ENCODE measurements at places on chromosomes 11 and 22.

GRCh38 chr22:34038801-34039555, 118.7 kb upstream of the LARGE1 start:
- no peak for DNase-seq

DNA sequence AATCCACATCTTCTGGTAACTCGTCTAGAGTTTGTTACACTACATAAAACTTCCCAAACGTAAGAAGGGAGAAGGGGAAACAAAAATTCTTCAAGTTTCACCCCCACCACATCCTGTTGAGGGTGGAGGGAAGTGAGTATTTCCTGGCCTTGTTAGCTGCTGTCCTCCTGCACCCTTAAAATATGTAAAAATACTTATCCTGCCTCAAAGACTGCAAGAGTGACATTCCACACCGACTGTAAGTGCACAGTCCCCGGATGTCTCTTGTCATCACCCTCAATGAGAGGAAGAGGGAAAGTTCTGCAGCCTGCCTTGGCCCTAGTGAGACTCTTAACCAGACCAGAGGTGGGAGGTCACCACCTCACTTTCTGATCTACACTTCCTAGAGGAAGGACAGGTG, 3.3 kb downstream of the TMEM121B start:
- DNase-seq: no peak

- no peak for DNase-seq
These were observed 39.0 kb downstream of the QSER1 start for GRCh38 chr11:32931606-32932005.

DNA sequence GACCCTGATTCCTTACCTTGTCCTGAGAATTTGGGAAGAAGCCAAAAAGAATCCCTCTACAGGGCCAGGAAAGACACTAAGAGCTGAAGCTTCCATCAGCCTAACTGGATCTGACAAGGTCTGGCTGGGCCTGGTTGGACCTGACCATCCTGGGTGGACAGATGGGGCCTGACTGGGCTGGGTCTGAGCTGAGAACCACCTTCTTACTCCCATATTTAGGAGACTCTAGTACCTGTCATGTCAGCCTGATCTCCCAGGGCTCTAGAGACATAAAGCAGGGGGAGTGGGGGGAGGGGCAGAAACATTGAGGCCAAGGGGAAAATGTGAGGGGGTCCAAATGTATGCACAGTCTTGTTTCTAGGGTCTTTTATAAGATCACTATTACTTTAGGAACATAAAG, 129.9 kb downstream of the BUD13 start:
- no peak for DNase-seq

GRCh38 chr22:41106122-41106968, 14.0 kb downstream of the EP300 start:
- DNase-seq: no peak

DNA sequence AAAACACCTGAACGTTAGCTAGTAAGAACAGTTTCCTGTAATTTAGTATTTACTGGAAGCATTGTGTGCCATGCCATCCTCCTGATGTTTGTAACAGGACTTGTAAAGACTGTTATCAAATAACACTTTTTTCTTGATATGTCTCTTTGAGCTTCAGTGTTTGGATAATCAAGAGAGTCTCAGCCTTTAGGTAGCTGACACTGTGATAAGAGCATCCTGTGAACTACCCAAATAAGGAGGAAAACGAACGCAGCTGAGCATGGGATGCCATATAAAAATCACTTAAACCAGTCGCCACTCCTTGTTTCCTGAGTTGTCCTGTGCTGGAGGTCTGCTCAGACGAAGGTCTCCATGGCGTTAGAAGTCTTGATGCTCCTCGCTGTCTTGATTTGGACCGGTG, at the start of gene OOSP2:
TSS of gene OOSP2 (plus strand) at position 301 of the 400 bp plus-strand sequence. CDS start at position 352, 51 bp downstream.
- DNase-seq: no peak

GRCh38 chr22:32646476-32646875, 155.0 kb upstream of the TIMP3 start:
- DNase-seq: no peak

DNA sequence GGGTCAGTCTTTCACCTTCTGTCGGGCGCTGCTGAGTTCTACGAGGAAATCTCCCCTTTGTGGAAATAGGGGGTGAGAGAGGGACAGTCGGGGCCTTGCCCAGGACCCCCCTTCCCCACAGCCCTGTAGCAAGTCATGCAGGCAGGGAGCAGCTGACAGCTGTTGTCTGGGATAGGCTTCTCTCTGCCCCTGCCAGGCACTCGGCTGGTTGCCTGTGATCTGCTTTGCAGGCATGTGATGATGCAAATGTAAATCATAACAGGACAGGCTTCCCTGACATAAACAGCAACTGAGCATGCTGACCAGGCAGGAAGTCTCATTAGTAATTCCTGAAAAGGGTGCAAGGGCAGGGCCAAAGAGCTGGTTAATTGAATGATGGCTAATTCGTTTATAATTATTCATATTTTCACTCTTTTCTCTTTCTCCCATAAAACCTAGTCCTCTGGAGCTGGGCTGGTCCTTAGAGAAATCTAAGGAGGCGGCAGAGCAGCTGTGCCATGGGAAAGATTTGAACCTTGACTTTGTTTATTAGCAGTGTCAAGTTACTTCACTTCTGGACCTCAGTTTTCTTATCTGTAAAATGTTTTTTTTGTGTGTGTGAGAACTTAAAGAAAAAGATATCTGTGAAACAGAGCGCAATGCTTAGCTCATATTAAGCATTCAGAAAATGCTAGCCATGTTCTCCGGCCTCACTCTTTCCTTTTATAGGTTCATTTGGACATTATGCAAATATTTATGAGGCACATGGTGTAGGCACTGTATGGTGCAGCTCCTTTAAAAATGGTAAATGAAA, 129.7 kb downstream of the LDLRAD3 start:
- DNase-seq: peak; percentile 74

DNA sequence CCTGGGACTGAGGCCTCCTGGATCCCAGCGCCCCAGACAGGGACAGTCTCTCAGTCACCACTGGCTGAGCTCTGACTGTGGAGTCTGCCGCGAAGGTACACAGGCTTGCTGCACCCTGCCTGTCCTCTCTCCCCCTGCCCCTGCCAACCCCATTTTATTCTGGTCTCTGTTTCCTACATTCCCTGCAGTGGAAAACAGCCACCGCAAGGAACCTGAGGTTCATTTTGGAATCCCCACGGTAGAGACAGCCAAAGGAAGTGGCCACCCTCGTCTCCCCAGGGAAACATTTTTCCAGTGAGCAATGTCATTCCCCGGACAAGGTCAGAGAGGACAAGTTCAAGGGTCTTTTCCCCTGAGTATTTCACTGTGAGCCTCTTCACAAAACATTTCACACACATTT, 56.6 kb downstream of the FBXO7 start:
- DNase-seq: no peak

- DNase-seq: no peak
These were observed 38.4 kb downstream of the ANO1 start for GRCh38 chr11:70116386-70117065.

DNA sequence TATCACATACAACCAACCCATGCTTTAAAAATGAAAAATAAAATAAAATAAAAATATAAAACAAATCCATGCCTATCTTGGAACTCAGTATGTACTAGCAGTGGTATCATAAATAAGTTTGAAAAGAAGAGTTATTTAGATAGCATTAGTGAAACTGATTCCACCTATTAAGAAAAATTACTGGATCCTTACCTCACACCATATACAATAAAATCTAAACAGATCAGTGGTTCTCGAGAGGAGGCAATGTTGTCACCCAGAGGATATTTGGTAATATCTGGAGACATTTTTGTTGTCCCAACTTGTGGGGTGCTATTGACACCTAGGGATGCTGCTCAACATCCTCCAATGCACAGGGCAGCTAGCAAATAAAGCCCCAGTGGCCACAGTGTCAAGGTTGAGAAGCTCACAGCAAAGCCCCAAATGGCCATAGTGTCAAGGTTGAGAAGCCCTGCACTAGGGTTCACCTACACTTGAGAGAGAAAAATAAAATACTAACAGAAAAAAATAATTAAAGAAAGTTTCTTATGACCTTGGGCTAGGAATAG, 9.9 kb upstream of the NDUFV1 start:
- no peak for DNase-seq

DNA sequence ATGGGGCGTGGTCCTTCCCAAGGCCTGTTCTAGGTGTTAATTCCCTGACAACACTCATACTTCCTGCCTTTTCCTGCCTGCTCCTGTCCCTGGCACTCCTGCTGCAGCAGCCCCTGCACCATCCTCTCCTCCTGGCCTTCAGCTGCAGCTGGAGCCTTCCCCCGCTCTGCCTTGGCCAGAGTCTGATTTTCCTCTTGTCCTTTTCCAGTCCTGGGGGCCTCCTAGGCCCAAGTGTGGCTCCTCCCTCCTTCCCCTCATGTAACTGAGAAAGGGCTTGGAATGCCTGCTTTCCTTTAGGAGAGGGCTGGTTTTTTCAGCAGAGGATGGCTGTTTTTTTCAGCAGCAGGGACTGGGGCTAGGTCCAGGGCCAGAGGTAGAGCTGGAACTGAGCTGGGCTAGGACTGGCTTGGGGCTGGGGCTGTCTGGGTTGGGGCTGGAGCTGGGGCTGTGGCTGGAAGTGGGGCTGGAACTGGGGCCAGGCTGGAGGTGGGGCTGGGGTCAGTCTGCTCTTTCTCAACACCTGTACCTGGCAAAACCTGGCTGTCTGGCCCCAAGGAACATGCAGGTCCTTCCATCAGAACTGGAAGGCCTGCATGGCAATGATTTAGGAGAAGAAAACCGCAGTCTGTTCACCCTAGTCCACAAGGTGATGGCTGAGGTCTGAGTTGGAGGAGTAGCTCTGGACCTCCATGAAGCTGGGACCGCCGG, 23.6 kb downstream of the ZC3H7B start:
- no peak for DNase-seq

DNA sequence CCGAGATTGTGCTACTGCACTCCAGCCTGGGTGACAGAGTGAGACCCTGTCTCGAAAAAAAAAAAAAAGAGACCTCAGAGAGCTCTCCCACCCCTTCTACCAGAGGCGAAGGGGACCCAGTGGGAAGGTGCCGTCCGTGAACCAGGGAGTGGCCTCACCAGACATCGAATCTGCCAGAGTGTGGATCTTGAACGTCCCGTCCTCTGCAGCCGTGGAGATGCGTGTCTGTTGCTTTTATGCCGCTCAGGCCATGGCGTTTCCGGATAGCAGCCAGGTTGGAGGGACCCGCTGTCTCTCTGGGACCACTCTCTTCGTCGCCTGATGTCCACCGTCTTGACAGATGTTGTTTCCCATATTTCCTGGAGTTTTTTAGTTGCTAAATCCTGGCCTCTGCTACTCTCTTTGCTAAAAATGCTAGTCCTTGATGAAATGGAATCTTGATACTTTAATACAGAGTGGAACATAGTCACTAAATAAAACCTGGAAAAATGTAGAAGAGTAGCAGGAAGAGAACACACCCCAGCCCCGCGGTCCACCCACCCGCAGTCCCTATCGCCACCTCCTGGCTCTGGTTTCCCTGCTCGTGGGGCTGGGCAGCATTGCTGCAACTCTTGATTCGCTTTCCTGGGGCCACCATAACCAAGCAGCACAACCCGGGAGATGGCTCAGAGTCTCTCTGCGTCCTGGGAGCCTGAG, 12.0 kb upstream of the MUC6 start:
- DNase-seq: no peak

- no peak for DNase-seq
These were observed 102.1 kb upstream of the FAT3 start for GRCh38 chr11:92122561-92122960.

GRCh38 chr11:16935518-16936302, 78.5 kb downstream of the PLEKHA7 start:
- no peak for DNase-seq

DNA sequence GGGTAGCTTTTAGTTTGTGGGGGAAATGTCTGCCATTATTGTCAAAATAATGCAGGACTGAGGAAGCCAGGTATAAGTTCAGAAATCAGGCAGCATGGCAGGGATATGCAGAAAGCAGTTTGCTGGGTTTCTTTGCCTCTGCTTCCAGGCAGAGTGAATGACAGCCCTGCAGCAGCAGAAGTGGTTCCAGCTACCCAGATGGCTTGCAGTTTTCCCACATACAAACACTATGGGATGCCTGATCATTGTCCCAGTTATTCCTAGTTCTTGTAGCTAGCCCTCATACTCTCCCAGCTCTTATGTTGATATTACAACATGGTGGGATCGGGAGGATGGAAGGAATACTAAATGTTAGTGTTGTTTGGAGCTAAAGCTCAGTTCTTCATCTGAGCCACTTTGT, 2.8 kb upstream of the DIXDC1 start:
- DNase-seq: no peak

GRCh38 chr22:46091277-46091977, 58.9 kb upstream of the PPARA start:
- no peak for DNase-seq

- DNase-seq: no peak
These were observed 24.1 kb downstream of the IRAG1 start for GRCh38 chr11:10669258-10670033.

DNA sequence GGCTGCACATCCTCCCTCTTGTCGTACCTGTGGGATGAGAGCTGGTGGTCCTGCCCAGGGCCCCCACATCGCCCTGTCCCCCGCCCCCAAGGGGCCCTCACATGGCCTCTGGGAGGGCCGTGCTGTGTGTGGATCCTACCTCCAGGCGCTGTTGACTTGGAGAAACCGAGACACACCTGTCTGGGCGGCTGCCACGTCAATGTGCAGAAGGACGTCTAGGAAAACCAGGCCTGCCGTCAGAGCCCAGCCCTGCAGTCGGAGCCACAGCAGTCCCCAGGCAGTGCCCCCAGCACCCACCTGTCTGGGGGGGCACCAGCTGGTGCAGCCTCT, 14.2 kb downstream of the ALG12 start:
- DNase-seq: no peak

- DNase-seq: no peak
These were observed 124.5 kb upstream of the TMEM45B start for GRCh38 chr11:129691142-129691541.

DNA sequence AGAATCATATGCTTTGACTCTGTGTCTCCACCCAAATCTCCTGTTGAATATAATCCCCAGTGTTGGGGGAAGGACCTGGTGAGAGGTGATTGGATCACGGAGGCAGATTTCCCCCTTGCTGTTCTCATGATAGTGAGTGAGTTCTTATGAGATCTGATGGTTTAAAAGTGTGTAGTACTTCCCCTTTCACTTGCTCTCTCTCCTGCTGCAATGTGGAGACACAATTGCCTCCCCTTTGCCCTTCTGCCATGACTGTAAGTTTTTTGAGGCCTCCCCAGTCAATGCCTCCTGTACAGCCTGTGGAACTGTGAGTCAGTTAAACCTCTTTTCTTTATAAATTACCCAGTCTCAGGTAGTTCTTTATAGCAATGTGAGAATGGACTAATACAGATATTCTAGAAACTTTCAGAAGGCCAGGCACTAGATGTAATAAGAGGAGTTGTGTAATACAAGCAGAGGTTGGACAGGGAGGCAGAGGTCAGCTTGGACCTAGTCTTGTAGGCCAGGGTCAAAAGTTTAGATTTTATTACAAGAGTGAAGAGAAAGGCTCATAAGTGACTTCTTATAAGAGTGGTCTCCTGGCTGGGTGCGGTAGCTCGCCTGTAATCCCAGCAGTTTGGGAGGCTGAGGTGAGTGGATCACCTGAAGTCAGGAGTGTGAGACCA, 9.3 kb upstream of the SERPING1 start:
- no peak for DNase-seq

- DNase-seq: no peak
These were observed 110.2 kb downstream of the RASSF10 start for GRCh38 chr11:13119361-13119760.

All from skeletal muscle cell (primary cell).